ENCODE measurements at places on chromosomes 2 and 18.

DNA sequence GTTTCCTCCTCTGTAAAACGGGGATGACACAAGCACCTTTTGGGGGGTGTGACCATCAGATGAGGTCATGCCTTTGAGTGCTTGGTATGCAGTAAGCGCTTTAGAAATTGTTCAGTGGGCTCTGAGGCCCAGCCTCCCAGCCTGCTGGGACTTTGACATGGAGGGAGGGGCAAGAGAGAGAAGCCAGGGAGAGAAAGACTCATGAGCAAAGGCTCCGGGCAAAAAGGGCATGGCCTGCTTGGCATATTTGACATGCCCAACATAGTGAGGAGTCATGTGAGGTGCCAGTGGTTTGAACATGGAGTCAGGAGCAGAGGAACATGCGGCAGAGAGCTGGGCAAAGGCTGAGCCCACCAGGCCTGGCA lies 14.0 kb downstream of the TNS1 start:
- no peak for DNase-seq

GRCh38 chr18:79429381-79429780 lies 33.7 kb downstream of the NFATC1 start:
- no peak for DNase-seq

GRCh38 chr2:126895336-126895735 lies 3.4 kb upstream of the TEX51 start:
- no peak for DNase-seq

DNA sequence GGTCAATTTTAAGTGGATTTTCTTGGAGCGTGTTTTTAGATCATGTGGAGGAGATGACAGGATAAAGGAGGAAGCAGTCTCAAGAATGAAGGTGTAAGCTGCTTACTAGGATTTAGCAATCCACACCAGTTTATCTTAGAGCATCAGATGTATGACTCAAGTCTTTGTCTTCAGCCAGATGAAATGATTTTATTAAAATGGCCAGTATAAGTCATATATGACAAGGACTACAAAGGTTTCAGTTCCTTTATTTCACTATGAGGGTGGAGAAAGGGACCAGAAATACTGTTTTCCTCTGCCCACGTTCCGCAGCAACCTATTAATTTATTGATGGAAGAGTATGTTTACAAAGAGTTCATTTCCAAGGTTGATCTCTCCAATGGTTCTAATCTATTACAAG lies 970.5 kb upstream of the SLC39A10 start:
- no peak for DNase-seq

- no peak for DNase-seq
Measured at GRCh38 chr2:71887196-71887595, 260.5 kb downstream of the CYP26B1 start.

- DNase-seq, result no peak
Measured at GRCh38 chr2:160317181-160318099, 117.4 kb upstream of the ITGB6 start.

- DNase-seq, result no peak
Measured at GRCh38 chr2:226336283-226336682, 463.3 kb downstream of the IRS1 start.

Measured in HEK293T (cell line).